Stimulated activated CD4-positive, alpha-beta T cell treated with anti-CD3 and anti-CD28 coated beads, TNF-alpha, amount 100 ng/mL, for 1 hour (primary cell): ENCODE measurements at places on chromosomes 11 and 22.

GRCh38 chr11:134385774-134386565 lies 26.1 kb downstream of the B3GAT1 start:
- no peak for DNase-seq

DNA sequence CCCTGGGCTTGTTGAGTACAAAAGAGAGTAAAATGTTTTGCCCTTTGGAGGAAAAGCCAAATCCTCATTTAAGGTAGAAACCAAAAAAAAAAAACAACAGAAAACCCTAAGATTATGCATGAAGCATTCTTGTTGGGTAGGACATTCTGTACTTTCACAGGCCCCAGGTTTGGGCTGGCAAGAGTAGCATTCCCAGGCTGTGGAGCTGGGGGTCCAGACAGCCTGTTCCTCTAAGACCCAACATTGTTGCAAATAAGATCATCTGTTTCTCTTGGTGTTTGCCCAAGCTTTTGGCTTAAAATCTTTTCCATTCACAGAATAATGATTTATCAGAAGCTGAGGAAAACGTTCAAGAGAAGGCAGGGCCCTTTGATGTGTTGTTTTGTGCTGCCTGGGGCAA lies 123.8 kb downstream of the MICAL2 start:
- no peak for DNase-seq

GRCh38 chr11:469684-470560 lies 19.8 kb downstream of the PTDSS2 start:
- DNase-seq: no peak

GRCh38 chr11:83680321-83680720 lies 394.2 kb upstream of the CCDC90B start:
- DNase-seq: no peak

GRCh38 chr11:3224401-3225057 lies 5.9 kb upstream of the MRGPRG start:
- DNase-seq: no peak

GRCh38 chr22:43014316-43014868 lies 557 bp downstream of the PACSIN2 start:
- DNase-seq: peak; percentile 14

DNA sequence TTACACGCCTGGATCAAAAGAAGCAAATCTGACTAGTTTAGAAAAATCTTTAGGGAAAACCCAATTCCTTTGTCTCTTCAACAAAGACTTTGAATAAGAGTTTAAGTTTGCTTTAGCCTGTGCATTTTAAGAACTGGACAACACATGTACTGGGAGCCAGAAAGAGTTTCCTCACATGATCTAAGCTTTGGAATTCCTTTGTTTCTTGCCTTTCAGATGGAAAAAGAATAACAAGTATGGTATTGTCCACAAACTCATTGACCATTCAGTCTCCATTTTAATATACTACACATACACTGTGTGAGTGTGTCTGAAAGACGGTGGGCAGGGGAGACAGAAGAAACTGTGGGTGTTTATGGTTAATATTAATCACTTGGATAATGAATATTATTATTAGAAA lies 205.6 kb downstream of the MAML2 start:
- no peak for DNase-seq

GRCh38 chr11:36253238-36253637 lies 36.0 kb downstream of the COMMD9 start:
- DNase-seq: no peak

GRCh38 chr11:69636512-69637197 lies 4.3 kb upstream of the CCND1 start:
- no peak for DNase-seq

DNA sequence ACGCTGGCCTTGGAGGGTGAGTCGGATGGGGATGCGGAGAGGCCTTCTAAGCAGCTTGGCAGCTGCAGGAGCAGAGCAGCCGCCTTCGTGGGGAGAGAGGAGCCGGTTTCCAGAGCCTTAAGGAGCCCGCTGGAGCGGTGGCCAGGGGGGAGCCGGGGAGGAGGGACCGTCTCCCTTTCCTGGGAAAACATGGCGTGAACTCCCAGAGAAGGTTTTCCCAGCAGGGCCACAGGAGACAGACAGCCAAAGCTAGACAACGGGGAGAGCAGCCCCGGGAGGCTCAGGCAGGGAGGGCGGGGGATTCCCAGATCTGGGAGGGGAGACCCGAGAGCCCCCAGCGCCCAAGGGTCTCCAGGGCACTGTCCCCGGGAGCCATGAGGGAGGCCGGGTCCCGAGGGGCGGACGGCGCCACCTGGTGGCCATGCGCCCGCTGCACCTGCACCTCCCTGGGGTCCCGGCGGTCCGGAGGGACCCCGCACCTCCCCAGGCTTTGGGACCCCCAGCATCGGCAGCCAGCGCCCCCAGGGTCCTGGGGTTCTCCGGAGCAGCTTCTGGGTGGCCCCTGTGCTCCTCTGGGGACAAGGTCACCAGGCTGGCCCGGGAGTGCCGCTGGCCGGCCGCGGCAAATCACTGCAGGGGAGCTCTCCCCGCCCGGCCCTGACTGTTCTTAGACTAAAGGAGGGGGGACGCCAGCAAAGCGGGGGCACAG lies 2.4 kb upstream of the SYT8 start:
- no peak for DNase-seq

DNA sequence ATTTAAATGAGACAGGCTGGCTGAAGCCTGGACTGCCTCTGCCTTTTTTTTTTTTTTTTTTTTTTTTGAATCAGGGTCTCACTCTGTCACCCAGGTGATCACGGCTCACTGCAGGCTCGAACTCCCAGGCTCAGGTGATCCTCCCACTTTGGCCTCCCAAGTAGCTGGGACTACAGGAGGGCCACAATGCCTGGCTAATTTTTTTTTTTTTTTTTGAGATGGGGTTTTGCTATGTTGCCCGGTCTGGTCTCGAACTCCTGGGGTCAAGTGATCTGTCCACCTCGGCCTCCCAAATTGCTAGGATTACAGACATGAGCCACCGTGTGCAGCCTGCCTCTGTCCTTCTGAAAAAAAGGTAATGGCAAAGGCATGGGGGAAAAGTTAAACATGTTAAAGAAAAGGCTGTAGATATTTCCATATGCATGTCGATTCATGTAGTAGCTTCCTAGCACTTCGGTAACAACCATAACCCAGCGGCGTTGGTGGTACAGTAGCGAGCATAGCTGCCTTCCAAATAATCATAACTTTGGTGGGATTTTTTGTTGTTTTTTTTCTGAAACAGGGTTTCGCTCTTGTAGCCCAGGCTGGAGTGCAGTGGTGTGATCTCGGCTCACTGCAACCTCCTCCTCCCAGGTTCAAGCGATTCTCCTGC lies 48.8 kb downstream of the MCHR1 start:
- DNase-seq: no peak

DNA sequence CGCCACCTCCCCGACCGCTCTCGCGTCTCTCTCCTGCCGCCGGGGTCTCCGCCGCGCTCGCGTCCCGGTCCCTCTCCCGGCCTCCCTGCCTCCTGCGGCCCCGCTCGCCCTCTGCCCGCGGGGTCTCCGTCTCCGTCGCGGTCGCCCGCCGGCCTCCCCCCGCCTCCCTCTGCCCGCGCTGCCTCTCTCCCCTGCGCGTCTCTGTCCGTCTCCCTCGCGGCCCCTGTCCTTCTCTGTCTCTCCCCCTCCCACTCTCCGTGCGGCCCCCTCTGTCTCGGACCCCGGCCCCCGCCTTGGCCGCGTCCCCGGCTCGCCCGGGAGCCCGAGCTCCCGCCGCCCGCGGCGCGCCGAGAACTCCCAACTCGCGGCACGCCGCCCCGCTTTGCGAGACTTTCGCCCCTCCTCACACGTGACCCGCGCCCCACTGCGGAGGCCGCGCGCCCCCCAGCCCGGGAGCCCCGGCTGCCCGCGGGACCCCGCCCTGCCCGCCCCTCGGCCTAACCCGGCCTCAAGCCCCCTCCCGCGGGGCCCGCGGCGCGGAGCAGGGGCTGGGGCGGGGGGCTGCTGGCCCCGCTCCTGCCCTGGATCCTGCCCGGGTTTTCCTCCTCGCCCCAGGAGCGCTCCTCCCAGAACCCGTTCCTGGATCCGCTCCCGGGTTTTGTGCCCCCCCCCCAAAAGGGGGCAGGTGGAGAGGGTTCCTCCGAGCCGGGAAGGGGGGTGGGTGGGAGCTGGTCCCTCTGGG lies 702 bp upstream of the KCNJ4 start:
- no peak for DNase-seq

- DNase-seq: no peak
Measured at GRCh38 chr11:112185883-112186282, 10.6 kb downstream of the BCO2 start.

DNA sequence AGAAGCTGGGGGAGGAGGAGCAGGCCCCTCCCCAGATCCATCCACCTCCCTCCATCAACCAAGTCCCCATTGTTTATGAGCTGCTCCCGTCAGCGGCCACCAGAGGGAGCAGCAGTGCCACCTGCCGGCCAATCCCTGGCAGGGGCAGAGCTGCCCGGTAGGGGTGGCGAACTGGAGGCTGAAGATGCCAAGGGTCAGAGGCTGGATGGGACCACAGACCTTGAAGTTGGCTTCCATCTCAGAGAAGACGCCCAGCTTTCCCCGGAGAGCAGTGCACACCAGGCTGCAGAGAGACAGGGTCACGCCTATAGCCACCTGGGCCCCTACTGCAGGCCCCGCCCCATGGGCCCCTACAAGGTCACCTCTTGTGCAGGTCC lies 3.6 kb downstream of the FIBP start:
- DNase-seq: peak; percentile 47

- DNase-seq: no peak
Measured at GRCh38 chr11:61359516-61359915, 2.2 kb downstream of the CYB561A3 start.

DNA sequence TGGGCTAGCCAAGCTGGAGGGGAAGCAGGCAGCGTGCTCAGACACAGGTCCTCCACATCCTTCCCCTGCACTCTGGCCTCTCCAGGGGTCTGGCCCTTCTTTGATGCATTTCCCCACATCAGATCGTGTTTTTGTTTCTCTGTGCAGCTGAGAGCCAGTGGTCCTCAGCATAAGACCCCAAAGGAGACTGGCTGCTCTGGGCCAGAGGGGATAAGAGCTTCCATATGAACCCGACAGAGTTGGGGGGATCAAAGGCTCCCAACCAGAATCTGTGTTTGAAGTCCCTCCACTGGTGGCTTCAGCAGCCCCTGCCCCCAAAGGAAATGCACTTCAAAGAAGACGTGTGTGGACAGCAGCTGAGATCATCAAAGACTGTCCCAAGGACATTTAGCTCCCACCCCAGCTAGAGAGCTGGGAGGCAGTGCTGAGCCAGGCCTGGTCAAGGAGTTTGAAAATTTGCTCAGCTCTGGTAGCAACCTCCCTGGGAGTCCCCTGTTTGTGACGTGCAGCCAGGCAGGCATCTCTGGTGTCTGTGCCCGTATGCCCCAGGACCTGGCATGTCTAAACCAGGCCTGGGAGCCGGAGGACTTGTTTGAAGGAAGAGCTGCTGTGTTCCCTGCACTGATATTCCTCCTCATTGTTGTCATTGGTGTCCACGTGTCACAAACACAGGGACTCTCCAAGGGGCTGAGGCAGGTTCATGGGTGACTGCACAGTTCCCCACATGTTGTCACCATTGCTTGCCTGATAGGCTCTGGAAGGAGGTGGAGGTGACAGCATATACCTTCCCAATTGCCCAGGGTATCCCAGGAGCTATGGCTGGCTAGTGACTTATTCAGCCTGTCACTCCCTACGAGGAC lies 99.0 kb downstream of the AMOTL1 start:
- DNase-seq: no peak

DNA sequence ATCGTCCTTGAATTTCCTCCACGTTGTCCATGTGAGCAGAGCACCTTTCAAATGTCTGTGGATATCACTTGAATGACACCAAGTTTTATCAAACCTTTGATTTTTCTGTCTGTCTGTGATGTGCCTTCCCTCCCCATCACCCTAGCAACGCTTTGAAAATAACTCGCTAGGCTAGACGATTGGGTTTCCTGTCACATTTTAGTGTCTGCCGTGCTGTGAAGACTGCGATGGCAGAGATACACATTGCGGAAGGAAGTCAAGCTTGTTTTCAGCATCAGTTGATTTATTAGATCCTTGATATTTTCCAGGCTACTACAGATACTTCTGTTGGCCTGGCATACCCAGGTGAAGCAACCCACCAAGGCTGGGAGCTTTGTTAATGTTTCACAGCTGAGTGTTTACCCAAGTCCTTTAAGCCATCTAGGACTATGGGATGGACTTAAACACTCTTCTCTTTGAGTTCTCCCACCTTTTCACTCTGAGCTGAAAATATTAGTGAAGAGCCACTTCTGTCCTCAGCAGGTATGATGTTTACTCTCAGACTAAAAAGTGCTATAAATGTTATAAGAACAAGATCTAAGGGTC lies 93.6 kb upstream of the CD44 start:
- DNase-seq: peak; percentile 61

- DNase-seq: no peak
Measured at GRCh38 chr11:122159173-122159721, 43.2 kb upstream of the BLID start.

DNA sequence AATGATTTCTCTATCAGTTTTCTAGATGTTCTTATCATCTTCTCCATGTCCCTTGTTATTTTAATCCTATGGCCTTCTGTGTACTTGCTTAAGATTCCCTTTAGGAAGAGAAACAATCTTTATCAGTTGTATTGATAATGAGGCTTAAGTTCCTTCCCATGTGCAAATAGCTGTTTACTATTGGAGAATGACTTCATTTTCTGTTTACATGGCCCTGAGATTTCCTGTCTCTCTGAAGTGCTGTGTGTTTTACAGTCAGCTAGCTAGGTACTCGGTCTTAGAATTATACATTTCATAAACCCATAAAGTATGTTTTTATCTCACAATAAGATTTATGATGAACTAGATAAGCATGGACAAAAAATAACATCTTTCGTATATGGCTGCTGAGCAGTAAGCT lies 67.5 kb upstream of the CCDC179 start:
- no peak for DNase-seq

- no peak for DNase-seq
Measured at GRCh38 chr11:117513666-117514065, 186.0 kb downstream of the CEP164 start.

DNA sequence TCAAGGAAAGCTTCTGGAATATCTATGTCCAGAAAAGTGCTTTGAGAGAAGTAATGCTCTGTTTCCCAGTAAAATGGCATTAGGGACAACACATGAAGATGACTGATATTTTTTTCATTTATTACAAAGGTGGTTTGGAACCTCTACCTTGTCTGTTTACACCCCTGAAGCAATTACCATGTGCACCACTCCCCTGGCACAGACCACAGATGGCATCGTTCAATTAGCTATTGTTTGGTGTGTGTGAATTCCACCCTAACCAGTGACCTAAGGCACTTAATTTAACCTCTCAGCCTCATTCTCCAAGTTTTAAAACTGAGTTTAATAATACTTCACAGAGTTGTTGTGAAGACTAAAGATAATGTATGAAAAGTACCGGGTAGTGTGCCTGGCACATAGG lies 127.6 kb upstream of the BMAL1 start:
- DNase-seq: no peak

GRCh38 chr11:58674609-58675008 lies 52.1 kb downstream of the CNTF start:
- DNase-seq: no peak
